ENCODE measurements at places on chromosomes 6 and 20.
A peak's percentile ranks its signal among the peaks of the same experiment; 100 is the strongest.

GRCh38 chr20:57429580-57430200 lies 38.5 kb downstream of the RBM38 start:
- DNase-seq: no peak

DNA sequence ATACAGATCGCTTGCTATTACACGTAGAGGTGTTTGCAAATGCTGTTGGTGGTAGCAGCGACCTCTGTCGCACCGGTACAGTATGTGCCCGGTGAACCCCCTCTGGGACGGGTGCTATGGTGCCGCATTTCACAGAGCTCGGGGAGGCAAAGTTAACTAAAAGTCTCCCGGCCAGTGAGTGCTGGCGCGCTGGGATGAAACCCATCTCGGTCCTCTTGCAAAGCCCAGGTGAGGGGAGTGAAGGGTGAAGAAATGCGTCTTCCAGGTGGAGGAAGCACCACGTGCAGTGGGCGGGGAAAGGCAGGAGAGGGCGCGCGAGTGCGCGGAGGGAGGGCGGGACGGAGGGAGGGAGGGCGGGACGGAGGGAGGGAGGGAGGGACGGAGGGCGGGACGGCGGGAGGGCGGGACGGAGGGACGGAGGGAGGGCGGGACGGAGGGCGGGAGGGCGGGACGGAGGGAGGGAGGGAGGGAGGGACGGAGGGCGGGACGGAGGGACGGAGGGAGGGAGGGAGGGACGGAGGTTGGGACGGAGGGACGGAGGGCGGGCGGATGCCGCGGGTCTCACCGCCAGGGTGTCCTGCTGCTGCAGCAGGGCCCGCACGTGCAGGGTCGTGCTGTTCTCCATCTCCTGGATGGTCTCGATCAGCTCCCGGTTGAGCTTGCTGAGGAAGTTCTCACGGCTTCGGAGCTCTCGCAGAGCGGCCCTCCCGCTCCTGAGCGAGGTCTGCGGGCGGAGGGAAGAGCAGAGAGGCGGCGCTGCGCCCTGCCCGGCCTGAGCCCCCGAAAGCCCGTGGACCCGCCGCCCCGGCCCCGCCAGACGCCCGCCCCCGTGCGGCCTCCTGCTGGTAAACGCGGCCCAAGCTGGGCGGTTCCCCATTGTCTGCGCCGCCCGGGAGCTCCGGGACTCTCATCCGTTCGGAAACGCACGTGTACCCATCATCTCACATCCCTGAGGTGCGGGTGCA lies 11.7 kb downstream of the C20orf96 start:
- DNase-seq: peak; percentile 15

GRCh38 chr20:32296819-32297420 lies 19.5 kb downstream of the KIF3B start:
- no peak for DNase-seq

DNA sequence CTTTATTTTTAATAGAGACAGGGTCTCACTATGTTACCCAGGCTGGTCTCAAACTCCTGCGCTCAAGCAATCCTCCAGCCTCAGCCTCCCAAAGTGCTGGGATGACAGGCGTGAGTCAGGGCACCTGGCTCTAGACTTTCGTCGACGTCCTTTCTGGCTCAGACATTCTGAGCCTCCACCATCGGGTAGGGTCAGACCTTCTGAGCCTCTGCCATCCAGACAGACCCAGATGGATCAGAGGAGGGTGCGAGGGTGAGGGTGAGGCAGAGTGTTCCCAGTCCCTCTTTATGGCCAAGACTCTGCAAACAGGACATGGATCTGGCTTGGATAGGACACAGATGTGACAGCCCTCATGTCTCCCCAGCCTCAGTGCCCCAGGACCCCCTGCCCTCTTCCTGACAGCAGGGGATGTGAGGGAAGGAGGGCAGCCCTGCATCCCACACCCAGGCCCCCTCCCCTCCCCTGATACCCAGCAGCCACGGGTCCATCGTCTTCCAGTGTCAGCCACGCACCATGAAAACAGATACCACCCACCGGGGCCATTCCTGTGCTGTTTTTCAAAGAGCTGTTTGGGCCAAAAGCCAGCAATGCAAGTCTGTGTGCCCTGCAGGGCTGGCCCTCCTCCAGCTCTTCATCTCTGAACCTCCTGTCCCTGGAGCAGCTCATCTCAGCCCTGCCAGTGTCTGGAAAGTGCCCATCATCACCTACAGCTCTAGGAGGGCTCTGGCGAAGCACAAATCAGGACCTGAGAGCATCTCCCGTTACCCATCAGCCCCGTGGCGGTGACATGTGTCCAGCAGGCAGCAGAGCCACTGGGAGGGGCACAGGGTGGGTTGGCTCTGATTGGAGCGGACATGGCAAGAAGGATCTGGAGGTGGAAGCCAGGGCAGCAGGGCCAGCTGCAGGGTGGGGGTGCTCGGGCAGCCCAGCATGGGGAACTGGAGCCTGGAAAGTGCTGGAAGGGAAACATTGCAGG lies 208.4 kb downstream of the PREX1 start:
- DNase-seq: no peak

- no peak for DNase-seq
These were observed 1.8 kb upstream of the PXDC1 start for GRCh38 chr6:3753228-3753835.

DNA sequence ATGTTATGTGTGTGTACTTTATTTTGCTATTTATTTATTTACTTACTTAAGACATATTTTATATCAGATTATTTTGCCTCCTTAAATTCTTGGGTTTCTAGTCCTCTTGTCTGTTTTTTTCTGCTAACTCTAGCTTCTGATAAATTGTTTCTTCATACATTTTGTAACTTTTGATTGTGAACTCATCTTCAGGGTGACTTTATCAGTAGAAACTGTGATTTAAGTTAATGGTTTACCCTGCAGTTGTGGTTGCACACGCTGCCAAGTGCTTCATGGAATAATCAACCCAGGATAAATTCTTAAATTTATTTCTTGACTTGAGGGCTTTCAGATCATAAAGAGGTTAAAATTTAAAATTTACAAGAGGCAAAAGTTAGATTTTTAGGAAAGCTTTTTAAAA lies 173.3 kb downstream of the CENPW start:
- DNase-seq: no peak

DNA sequence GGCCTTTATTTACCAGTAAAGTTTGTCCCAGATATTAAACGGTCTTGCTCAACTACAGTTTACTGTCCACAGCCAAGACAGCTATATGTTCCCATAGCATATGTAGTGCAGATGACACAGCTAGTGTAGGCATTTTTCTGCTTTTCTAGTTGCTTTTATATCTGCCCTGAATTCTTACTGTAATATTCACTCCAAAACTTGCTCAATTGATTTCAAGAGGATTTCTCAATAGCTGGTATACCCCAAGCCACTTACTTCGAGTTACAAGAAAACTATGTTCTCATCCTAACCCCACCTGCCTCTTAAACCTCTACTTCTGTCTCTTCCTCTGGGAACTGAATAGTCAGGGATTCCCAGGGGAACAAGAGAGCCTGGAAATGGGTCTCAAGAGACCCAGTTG lies 18.9 kb upstream of the ROS1 start:
- no peak for DNase-seq

- DNase-seq: no peak
These were observed 2.3 kb upstream of the MAS1L start for GRCh38 chr6:29490055-29490454.

DNA sequence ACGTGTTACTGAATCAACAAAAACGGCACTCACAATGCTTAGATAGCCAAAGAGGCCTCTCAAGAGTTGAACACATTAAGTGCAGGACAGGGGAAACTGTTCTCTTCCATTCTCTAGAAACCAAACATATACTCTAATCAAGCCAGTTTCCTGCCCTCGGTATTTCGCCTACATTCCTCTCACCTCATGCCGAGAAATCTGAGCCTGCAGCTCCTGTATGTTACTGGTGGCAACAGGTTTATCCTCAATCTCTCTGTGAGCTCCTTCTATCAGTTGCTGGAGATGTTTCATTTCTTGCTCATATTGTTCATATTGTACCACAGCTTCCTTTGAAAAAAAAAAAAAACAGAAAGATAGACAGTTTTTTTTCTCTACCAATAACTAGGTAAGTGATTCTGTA lies 328.9 kb downstream of the SYNE1 start:
- DNase-seq: no peak
